ENCODE measurements at places on chromosomes 12 and 14.

DNA sequence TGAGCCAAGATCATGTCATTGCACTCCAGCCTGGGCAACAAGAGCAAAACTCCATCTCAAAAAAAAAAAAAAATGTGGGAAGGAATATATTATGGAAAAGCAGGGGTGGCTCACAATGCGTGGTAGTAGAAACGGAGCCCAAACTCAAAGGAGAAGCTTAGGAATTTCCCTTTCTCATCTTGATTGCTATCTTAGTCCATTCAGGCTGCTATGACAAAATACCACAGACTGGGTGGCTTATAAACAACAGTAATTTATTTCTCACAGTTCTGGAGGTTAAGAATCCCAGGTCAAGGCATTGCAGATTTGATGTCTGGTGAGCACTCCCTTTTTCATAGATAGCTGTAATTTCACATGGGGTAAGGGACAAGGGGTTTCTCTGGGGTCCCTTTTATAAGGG lies 153.8 kb upstream of the KRR1 start:
- DNase-seq: no peak

DNA sequence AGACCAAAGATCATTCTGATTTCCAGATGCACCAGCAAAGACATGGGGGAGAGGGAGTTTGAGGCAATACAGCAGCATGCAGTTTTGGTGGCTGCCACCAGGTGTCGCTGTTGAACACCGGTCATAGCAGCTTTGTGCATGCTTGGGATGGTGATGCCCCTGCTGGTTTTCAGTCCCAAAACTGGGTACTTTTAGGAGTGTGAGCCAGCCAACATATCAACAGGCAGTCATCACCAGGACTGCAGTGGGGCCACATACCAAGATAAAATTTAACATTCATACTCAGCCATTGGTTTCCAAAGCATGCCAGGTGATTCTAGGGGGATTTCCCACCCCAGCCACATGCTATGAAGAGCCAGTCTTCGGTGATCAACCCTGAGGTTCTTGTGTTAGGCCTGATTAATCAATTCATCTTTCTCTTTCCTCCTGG lies 64.2 kb downstream of the PHETA1 start:
- no peak for DNase-seq

- DNase-seq: no peak
Measured at GRCh38 chr14:69569859-69570258, 4.8 kb downstream of the CCDC177 start.

GRCh38 chr12:91577586-91578539 lies 395.2 kb upstream of the DCN start:
- DNase-seq: peak; percentile 55

DNA sequence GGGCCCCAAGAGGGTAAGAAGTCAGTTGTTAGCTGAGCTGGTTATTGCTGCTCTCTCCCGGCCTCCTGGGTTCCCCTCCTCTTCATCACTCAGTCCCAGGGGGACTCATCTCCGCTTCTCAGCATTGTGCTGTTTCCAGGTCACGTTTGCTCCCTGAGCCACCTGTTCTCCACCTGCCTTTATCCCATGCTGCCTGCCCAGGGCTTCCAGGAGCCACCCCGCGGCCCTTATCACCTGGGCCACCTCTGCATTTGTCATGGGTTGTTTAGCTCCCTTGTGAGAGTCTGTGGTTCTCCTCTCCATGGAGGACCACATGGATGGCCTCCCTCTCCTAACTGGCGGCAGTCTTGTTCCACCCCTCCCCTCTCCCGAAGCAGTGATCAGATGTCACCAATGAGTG lies 36.0 kb downstream of the SYNDIG1L start:
- no peak for DNase-seq

GRCh38 chr12:4143896-4144295 lies 129.7 kb upstream of the CCND2 start:
- no peak for DNase-seq

GRCh38 chr12:125453751-125454150 lies 388.5 kb downstream of the AACS start:
- DNase-seq: peak; percentile 99
